Motor neuron (in vitro differentiated cells): ENCODE measurements at places on chromosomes 13 and 19. TPM values are rescaled to one million over a fixed set of nuclear protein-coding genes. Genes with fewer than 3 reads are reported as not detected.

The CYP2S1 gene
- total RNA-seq, result 0.13 and 0.73 TPM in 2 replicates

The TBXA2R gene
- not detected in 2 replicates for total RNA-seq

The ZNF530 gene
- 5.8 and 6.6 TPM in 2 replicates for total RNA-seq

GRCh38 chr19:49847731-49848696, 2.9 kb upstream of the PTOV1 start:
- ATAC-seq, result no peak

- no peak for ATAC-seq
Observed at GRCh38 chr19:53785196-53785889, 38.8 kb downstream of the NLRP12 start.

GRCh38 chr19:28393574-28394336, 819.2 kb downstream of the UQCRFS1 start:
- peak; percentile 49 for ATAC-seq
